Bone marrow (tissue), 2 donors: ENCODE measurements at places on chromosomes 3 and 15.
A peak's percentile ranks its signal among the peaks of the same experiment; 100 is the strongest.

- no peak for DNase-seq
Observed at GRCh38 chr3:79326642-79327041, 441.2 kb downstream of the ROBO1 start.

DNA sequence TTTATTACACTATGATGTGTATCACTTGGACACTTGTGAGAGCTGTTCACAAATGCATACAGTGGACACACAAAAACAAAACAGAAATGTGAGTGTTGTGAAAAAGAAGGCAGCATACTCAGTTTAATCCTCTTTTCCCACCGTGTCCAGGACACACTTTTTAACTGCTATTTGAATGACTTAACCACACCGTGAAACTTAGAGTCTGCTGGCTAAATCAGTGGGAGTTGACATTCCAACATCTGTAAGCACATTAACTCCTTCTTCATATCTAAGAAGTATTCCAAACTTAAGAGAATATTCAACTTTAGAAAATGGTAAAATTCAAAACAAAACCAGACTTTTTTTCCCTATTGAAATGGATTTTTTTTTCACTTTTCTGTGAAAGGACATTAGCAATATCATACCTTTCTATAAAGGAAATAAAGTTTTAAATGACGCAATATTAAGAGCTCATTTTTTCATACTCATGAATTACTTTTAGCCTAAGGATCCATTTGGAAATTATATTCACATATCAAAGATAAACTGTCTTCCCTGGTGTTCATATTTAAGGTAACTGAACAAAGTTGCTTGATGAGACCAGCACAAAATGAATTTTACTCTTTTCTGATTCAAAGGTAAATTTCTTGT is 316.6 kb downstream of the RBMS3 start:
- DNase-seq, result no peak

DNA sequence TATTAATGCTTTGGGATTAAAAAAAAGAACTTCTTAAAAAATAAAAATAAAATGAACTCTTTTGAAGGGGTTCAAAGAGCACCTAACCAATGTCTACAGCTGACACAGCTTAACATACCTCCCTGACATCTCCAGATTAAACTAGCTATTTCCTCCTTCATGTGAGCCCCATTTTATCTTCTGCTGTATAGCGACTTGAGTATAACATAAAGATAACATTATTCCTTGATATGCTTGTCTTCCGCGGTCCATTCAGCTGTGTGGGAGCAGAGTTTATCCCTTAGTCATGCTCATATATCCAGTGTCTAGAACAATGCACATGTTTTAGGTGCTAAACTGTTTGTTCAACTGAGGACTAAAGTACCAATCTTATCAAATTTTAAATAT is 7.8 kb upstream of the CHRM5 start:
- no peak for DNase-seq

- DNase-seq, result no peak
Observed at GRCh38 chr3:171586274-171586673, 126.1 kb upstream of the TNIK start.

DNA sequence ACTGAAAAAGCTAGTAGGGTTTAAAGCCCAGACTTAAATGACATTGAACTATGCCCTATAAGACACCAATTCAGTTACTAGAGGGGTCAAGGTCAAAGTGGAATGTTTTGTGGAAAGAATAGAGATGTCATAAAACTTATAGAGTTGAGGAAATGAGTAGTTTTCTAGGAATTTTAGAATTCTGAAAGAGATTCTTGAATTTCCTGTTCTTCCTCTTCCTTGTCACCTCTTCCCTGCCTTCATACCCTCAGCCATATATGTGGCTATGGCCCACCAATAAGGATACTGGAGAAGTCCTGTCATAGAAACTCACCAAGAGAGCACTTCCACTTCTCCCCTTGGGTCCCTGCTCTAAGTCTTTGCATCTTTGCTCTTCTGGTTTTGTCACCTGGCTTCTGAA is 104.9 kb upstream of the TGFBR2 start:
- DNase-seq, result no peak

DNA sequence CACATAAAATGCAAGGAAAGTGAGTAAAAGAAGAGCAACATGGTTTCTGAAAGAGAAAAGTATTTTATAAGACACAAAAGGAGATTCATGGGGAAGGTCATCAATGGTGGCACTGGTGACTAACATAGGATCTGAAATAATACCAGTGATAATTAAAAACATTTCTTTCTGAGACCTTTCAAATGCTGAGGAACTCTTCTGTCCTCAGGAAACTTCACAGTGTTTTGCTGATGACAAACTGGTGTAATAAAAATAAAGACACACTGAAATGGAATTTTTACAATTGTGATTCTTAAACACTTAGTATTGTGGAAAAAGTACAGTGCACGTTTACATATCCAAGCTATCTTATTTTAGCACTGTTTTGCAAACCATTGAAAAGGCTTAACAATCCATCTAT is 80.4 kb upstream of the ZBTB20 start:
- DNase-seq, result no peak

- DNase-seq, result no peak
Observed at GRCh38 chr3:183008303-183008702, 28.0 kb upstream of the DCUN1D1 start.

DNA sequence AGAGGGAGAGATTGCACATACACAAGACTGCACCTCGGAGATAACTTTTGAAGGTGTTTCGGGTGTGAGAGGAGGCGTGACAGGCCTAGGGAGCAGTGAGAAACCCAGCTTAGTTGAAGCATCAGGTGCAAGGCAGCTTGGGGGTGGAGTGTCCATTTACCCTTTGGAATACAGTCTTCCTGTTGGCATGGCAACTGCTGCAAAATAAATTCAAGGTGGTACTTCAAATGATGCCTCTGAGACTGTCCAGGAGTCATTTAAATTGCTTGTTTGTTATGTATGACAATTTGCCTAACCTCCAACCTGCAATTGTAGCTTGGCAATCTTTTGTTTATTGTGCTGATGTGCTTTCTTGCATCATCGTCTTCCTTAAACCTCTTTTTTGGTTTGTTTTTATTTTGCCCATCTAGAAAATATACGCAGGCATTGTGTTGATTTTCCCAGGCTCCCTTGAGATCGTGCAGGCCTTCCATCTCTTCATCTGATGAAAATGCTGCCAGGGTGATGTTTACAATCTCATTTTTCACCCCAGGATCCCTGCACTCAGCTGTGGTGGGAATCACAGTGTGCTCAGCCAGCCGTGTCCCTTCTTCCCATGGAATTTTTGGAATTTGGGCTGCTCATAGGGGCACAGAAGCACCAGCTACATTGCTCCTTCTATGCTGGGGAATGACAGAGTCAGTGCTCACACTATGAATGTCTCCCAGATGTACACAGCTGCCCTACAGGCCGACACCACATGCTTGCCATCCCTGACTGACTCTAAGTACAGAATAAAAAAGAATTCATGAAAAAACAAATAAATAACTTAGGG is 583.1 kb upstream of the CFAP20DC start:
- no peak for DNase-seq

DNA sequence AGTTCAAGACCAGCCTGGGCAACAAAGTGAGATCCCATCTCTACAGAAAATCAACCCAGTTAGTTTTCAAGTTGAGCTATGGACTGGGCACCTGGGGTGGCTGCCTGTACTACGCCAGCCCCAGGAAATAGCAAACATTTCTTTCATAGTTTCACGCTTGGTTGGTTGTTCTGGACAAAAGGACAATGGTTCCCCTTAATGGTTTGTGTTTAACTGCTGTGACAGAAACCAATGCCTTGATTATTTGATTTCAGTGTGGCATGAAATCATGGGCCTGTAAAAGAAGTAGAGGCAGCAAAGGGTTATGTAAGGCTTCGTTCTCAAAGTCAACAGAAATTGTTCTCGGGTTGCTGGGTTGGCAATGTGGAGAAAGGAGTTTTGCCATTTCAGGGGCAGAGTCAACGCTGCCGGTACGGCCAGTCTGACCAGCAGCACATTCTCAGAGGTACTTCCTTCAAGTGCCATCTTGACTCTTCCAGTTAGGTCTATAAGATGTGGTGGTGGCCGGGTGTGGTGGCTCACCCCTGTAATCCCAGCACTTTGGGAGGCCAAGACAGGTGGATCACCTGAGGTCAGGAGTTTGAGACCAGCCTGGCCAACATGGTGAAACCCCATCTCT is 12.7 kb downstream of the LCMT2 start:
- no peak for DNase-seq

DNA sequence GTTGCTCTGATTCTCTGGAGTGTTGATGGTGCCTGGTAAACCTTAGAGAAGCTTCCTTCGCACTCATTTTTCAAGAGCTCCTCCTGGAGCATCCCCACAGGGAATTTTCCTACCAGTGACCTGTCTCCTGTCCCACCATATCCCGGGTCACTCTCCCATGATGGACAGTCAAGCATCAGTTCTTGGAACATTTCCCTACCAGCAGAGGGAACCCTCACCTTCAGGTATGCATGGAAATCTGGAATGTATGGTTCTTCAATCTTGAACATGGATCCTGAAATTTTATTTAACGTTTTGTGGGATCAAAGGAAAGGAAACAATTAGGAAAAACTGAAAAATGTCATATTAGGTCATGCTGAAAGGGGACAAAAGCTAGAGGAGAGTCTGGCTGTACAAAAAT is 153.8 kb downstream of the SPATA16 start:
- DNase-seq, result no peak

DNA sequence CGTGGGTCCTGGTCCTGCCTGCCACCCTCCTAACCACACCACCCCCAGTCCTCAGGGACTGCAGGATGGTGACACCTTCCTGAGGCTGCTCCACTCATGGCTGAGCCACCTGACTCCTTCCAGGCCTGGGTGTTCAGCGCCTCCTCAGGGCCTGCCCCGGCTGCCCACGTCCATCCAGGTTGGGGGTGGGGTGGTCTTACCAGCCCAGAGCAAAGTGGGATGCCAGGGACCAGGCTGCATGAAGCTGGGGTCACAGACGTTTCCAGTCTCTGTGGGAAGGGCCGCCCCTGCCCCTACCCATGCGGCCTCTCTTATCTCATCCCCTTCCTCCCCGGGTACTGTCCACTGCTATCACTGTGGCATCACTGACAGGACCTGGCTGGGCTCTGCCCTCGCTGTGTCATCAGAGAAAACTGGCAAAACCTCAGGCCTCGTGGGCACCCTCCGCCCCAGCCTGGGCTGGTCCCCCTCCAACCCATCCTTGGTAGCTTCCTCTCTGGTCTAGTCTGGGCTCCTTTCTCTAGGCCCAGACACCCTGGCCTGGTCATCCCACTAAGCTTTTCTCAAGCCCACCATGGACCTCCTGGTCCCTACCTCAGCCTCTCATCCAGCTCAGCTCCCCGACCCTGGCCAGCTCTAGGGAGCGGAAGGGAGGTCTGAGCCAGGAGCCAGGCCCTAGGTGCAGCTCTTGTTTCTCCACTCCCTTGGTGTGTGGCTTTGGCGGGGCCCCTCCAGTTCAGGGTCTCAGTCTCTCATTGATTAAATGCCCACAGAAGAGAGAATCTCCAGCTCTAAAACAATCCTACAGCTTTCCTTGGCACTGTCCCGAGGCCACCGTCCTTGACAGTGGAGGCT is 32.9 kb downstream of the WNT7A start:
- no peak for DNase-seq

DNA sequence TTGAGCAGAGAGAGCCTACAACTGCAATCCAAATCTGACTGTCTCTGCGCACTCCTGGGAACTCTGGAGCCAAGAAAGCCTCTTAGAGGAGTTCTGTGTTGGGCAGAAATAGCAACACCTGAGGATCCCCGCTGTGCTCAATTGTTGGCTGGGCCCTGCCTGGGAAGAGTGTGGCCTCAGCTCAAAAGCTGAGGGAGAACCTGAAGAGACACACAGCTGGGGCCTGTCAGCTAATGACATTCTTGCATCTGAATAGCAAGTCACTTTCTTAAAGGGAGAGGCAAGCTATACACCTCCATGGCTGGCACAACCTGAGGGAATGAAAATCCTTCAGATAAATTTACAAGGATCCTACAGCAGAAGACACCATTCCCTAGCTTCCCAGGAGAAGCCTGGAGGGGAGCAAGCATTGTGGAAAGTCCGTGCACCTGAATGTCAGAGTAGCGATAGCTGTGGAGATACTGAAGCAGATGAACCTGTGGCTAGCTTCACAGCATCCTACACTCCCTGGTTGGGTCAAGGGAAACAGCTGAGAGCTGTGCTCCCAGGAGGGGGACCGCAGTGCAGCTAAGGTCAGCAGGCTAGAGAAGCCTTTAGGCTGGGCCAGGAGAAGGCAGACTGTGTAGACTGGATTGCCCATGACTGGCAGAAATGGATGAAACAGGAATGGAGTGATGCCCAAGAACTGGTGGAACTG is 159.9 kb upstream of the PFN2 start:
- no peak for DNase-seq

DNA sequence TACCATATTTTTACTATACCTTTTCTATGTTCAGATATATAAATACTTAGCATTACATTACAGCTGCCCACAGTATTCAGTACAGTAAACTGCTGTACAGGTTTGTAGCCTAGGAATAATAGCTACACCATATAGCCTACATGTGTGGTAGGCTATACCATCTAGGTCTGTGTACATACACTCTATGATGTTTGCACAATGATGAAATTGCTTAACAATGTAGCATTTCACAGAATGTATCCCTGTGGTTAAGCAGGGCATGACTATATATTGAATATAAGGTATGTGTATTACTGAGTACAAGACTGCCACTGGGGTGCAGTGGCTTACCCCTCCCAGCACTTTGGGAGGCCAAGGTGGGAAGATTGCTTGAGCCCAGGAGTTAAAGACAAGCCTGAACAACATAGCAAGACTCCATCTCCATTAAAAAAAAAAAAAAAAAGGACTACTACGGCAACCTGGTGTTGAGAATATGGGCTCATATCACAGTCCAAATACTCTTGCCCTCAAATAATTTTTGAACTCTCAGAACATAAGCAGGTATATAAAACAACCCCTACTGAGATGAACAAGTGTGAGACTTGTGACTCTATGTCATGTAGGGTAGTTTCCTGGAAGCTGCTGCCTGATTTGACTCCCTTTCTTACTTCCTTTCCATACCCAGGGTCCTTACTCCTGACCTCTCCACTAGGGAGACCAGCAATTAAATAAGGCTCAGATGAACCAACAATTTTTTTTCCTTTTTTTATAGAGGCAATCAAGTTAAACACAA is 4.8 kb downstream of the PPP1R14D start:
- no peak for DNase-seq

- DNase-seq, result peak; percentile 45
Observed at GRCh38 chr3:31762097-31762764, 218.8 kb downstream of the OSBPL10 start.

- no peak for DNase-seq
Observed at GRCh38 chr3:166435469-166436057, 598.3 kb upstream of the BCHE start.

- DNase-seq, result no peak
Observed at GRCh38 chr3:13203398-13204176, 130.4 kb upstream of the IQSEC1 start.

GRCh38 chr3:71511037-71511436 is 72.5 kb downstream of the FOXP1 start:
- DNase-seq, result no peak
